ENCODE measurements at places on chromosomes 3 and 15. TPM values are rescaled to one million over a fixed set of nuclear protein-coding genes. Genes with fewer than 3 reads are reported as not detected.

The EXOG gene
- total RNA-seq, result 26.6 TPM

The LDHAL6B gene
- total RNA-seq, result not detected

The DGKG gene
- 14.9 TPM for total RNA-seq

DNA sequence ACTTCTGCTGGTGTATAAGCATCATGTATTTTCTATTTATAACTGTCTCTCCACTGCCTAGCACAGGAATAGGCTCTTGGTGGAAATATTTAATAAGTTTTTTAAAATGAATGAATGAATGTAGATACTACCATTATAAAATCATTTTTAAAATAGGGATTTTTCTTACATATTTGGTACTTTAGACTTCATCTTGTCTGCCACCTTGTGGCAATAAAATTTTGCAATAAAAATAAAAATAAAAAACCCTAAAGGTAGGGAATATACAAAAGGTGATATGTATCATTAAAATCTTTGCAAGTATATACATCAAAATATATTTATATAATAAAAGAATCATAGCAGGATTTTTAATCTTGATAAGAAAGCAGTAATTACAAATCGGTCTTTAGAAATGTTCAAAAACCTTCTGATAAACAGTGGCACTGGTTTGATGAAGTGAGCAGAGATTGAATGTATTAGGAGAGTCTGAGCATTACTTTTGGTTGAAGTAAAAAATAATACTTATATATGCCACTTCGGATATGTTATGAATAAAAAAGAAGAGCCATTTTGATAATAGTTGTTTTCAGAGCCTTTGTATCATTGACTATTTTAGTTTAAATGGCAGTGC, 95.2 kb downstream of the SPATA16 start:
- no peak for DNase-seq

GRCh38 chr3:4078903-4079302, 224.3 kb upstream of the SETMAR start:
- DNase-seq, result no peak

DNA sequence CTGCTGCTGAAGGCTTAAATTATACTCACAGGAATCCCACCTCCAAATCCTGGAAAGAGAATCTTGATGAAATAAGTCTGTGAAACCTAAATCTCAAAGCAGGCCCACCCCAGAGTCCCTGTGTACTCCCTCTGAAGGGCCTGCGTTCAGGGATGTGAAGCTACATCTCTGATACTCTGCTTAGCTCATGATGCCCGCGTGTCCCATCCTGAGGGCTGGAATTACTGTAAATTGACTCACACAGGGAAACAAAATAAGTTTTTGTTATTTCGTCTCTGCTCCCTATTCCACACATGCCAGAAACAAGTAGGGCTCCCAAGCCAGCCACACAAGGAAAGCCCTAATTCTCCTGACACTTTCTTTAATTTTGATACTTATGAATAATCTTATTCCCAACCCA, 10.9 kb upstream of the PLCL2 start:
- DNase-seq, result no peak

GRCh38 chr15:89587955-89588354, 12.7 kb downstream of the TICRR start:
- no peak for DNase-seq

DNA sequence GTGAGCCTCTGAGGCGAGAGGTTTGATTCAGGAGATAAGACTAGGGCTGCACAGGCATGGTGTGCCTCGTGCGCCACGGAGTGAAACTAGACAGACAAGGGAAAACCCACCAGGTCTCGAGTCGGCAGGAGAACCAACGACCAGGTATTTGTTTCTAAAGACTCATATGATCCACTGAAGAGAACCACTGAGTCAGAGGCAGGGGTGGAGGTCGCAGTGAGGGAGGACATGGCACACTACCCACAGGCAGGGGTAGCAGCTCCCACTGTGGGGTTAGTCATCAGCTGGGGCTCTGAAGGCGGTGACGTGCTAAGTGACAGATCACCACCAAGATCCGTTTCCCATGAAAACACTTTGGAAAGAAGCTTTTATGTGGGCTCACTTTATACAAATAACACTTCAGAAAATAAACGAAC, 45.7 kb downstream of the CHSY1 start:
- DNase-seq, result no peak

- peak; percentile 76 for DNase-seq
Measured at GRCh38 chr15:25469377-25469776, 30.6 kb upstream of the UBE3A start.

GRCh38 chr3:51706021-51706485, 815 bp upstream of the GRM2 start:
- no peak for DNase-seq

- DNase-seq, result no peak
Measured at GRCh38 chr15:66943456-66944095, 121.8 kb upstream of the SMAD3 start.

DNA sequence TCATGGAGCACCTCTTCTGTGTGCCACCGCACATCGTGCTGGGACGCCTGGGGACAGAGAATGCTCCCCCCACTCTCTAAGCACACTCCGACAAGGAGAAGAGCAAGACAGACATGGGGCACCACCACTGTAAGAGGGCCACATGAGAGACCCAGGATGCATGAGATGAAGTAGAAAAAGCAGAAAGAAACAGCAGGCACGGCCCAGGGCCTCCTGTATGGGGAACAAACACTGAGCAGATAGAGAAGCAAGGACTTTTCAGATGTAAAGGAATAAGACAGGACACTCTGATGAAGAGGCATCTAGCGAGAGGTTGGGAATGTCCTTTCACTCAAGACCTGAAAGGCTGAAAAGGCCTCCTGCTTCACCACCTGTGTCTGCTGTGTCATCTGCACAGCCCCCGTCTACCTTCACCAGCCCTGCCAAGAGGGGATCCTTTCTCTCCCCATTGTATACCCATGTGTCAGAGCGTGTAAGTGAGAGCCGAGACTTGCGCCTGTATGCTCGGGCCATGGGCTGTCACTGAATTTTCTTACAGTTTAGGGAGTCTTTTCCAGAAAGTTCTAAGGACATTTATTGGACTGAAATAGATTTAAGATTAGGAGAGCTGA, 125.6 kb downstream of the LRRK1 start:
- no peak for DNase-seq

DNA sequence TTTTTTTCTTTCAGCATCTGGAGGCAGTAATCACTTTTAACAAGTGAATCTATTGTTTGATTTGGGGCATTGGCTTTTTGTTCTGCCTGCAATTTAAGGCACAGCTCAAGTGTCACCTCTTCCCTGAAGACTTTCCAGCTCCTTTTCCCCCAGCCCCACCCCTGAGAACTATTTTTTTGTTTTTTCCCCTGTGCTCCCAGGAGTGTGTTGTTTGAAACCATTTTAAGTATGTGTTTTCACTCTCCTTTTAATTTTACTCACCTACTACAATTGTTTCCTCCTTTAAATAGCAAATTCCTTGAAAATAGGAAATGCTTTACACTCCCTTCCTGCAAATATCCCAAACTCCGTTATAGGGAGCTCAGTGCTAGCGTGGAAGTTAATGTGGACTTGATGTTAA, 286.7 kb upstream of the PROK2 start:
- no peak for DNase-seq

GRCh38 chr3:5638550-5638949, 451.0 kb downstream of the EDEM1 start:
- DNase-seq, result no peak

- no peak for DNase-seq
Measured at GRCh38 chr3:43161684-43162229, 55.9 kb upstream of the POMGNT2 start.

Measured in cerebellum (tissue), 4 donors.